ENCODE measurements at places on chromosomes 11 and 22.

GRCh38 chr11:76740772-76741171 is 42.4 kb upstream of the TSKU start:
- DNase-seq: no peak

DNA sequence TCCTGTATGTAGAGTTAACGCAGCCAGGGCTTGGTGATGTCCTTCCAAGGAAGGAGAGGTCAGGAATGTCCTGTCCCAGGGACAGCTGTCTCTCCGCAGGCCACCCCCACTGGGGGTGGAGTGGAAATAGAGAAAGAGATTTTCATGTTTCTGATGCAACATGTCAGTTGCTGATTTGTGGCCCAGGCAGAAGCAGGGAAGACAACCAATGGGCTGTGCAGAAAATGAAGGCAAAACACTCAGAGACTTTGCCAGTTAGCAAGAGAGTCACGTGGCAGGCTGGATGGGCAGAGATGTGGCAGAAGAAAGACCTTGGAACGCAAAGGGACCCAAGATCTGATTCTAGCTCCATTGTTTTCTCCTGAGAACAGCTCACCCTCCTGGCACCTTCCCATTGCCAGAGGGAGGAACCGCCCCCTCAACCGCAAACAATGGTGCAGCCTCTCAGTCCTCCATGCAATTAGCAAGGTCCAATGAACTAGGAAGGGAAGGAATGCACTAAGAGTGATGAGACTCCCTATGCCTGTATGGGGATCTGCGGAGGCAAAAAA is 71.0 kb downstream of the SYN3 start:
- no peak for DNase-seq

GRCh38 chr11:62103986-62104385 is 19.8 kb upstream of the INCENP start:
- no peak for DNase-seq

DNA sequence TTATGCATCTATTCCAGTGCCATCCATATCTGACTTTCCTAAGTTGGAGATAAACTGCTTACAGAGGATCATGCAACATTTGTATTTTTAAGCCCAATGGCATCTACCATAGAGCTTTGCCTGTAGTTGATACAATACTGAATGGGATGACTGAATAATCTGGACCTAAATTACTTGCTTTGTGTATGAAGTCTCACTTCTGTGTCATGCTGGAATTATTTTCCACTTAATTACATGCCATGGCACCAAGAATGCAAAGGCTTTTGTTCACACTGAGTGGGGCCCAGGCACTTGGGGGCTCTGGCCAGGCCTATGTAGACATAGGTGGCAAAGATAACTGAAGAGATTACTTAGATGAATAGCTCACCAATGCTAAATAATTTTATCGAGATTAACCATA is 51.6 kb downstream of the OPCML start:
- no peak for DNase-seq

DNA sequence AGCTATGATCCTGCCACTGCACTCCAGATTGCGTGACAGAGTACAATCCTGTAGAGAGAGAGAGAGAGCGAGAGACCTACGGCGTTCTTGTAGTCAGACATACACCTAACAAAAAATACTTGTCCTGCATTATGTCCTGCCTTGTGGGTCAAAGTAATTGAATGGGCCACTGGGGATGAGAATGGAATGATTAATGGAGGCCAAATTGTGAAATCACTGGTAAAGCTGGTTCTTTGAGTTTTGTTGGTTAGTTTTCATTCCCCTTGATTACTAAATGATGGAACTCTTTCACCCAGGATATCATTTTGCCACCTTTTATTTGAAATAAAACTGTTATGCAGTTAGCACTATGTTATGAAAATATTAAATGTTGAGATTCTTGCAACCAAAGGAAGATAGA is 18.7 kb downstream of the GAS2 start:
- no peak for DNase-seq

DNA sequence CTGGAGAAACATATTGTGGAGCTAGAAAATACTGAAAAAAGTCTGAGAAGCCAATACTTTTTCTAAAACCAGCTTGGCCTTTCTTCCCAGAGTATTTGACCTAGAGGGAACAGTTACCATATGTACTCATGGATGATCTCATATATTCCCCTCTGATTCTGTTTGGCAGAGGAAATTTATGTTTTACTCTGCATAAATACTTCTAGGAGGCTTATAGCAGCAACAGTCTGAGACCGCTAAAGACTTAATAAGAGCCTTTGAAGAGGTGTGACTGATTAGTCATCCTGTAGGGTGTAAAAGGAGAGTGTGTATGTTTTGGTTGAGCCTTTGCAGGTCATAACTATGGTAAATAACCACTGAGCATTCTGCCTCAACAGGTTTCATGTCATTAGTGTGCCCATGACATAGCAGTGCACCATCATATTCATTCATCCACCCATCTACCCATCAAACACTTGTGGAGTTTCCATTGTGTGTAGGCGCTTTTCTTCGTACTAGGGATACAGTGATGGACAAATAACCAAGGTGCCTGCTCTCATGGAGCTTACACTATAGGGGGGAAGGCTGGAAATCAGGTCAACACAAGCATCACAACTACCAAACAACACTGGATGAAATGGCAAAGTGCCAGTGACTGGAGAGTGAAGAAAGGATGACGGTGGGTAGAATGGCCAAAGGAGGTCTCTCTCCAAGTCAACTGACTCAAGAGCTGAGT is 44.5 kb downstream of the TRAF6 start:
- no peak for DNase-seq

DNA sequence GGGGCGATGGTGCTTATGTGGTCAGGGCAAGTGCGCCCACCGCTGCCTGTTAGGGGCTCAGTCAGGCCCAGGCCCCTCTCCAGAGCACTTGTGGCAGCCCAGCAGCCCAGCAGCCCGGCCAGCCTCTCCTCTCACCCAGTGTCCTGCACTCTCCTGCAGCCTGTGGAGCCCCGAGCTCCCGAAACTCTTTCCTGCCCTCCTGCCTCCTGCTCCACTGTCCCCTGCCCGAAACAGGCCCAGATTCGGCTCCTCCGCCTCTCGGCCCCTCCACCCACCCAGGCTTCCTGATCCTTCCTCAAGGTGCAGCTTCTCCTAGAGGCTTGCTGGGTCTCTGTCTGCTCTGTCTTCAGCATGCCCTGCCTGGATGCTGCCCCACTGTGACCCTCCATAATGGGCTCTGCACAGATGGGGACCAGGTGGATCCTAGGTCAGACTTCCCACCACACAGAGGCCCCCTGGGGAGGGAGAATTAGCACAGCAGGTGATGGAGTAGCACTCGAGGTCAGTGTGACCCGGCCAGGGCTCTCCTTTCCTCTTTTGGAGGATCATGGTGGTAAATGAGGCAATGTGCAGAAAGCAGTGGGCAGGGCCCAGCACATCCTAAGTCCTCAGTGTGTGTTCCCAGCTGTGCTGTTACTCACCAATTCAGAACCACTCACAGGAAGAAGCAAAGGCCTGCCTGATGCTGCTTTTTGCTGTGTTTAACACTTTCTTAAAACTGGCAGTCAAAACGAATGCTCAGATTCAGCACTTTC is 18.6 kb upstream of the NAP1L4 start:
- no peak for DNase-seq

GRCh38 chr11:61092280-61092766 is 10.0 kb upstream of the CD5 start:
- DNase-seq: no peak

DNA sequence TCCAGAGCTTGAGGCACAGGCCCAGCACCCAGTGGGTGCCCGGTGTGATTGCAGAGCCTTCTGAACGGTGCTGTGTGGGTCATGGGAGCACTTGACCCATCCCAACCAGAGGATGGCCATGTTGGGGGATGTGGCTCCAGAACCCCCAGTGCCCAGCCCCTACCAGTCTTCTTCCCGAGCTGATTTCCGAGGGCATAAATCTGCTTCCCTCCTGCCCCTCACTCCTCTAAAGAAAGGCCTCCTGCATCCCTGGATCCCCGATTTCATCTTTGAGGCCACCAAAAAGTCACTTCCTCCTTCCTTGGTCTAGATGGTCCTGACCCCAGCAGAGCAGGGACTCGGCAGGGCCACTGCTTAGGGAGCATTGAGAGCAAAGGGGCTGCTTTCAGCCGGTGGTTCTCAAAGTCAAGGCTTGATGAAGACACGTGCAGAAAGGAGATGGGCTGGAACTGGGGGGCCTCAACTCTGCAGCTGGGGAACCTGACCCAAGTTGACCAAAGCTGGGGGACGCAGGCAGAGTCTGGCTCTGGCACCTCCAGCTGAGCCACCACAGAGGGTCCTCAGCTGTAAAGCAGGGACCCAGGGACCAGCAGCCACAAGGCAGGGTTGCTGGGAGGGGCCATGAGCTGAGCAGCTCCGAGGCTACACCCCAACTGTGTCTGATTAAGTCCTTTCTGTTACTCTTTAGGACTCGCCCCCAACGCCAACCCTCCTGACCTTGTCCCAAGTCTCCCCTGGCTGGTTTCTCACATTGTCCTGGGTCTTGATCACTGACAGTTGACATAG is 56.6 kb downstream of the LINC01488 start:
- DNase-seq: no peak

DNA sequence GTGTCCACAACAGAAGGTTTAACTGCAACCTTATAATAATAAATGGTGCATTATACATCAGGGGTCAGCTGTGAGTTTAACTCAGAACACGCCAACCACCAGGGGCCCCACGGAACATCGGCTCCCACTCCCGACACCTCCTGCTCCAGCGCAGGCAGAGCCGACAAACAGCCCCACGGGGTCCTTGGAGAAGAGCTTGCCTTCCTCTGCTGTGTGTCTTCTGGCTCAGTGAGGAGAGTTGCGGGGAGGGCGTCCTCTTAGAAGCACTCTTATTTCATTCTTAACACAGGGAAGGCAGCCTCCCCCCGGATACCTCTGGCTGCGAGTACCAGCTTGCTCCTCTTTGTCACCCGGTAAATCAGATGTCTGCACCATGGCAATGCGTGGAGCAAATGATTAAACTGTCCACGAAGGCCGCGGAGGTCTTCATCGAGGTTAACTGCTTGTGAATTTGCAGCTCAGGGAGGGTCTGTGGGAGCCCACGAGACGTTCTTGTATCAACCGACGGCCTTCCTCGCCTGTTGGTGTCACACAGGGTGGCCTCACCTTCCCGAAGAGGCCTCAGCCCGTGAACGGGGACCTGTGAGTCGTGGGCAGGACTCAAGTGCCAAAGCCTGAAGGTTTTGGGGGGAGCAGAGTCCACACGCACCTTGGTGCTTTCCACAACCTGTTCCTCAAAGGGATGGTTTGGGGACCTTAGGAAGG is 464.0 kb downstream of the BRD1 start:
- no peak for DNase-seq

DNA sequence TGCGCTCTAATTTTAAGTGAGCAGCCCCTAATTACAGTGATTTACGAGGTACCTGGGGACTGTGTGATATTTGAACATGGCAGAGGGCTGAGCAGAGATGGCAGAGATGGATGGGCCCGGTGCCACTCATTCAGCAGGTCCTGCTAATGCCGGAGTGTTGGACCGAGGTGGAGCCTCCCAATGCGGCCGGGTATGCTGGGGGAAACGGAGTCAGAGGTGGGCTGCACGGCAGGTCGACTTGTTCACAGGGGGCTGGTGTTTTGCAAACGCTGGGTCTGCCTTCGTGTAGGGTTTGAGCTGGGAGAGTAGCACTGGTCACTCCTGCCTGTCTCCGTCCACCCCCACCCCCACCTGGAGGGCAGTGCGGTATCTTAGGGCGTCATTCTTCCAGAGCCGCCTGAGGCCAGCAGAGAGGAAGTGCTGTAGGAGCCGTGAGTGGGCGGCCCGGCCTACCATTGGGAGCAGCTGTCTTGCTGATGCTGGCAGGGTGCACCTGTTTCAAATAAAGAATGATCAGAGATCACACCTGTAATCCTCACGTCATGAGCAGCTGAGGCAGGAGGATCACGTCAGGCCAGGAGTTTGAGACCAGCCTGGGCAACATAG is 122.6 kb downstream of the IGLL1 start:
- no peak for DNase-seq

- no peak for DNase-seq
Measured at GRCh38 chr11:124174001-124174583, 9.1 kb upstream of the OR10D3 start.

- DNase-seq: no peak
Measured at GRCh38 chr11:47950396-47950795, 30.0 kb upstream of the PTPRJ start.

DNA sequence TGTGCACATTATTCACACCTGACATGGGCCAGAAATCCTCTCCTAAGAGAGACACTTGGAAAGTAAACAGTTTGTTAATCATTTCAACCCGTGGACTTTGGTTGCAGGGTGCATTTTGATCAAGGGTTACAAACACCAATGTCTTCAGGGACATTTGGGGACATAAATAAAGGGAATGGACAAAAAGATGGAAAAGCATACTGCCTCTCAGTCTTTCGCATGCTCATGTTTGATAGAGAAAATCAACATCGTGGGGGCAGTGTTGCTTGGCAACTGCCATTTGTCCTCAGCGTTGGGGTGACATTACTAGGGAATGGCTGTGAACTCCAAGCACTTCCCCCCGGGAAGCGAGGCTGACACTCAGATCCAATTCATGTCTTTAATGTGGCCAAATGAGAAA is 114.7 kb upstream of the OR4B1 start:
- DNase-seq: no peak

DNA sequence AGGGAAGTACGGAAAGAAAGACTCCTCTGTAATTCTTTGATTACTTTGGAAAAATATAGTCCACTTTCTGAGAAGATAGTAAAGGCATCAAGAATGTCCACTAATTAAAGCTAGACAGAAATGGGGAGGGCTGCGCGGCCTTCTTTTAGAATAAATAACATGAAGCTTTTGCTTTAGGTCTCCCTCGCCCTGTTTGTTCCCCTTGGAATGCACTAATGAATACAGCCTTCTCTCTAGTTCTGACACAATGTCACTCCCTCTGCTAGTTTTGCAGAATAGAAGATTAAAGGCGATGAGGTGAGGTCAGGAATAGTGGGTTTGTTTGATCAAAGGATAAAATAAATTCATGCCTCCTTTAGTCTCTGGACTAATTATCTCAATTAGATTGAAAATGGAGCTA is 543.9 kb downstream of the OPCML start:
- no peak for DNase-seq

DNA sequence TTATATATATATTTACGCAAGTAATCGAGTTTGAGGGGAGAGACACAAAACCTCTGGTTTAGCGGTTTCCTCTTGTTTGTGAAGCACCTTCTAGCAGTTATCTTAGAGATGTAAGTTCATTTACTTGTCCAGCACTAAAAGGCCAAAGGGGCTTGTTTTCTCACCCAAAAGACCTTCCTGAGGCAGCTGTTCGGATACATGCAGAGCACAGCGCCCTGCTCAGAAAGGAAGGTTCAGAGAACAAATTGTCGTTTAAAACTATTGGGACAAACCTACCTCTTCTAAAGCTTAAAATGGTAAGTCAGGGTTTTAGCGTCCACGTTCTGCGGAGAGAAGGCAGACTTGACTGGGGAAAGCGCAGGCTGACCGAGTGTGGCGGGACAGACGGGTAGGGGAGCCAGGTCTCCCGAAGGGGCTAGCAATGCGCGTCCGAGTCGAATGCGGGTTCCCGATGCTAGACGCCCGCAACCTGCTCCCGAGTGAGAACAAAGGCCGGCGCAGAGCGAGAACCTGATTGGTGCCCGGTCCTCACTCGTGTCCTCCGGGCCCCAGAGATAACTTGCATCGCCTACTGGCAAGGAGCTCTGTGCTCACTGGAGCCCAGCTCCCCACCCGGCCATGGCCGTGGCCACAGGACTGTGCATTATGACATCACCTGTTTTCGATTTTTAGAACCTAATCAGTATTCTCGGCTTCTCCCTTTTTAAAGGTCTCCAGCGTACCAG is 1.0 kb upstream of the SESN3 start:
- DNase-seq: peak; percentile 34

GRCh38 chr22:47089796-47090460 is 327.5 kb downstream of the TBC1D22A start:
- DNase-seq: no peak

- peak; percentile 84 for DNase-seq
Measured at GRCh38 chr22:36301384-36301828, 48.5 kb downstream of the APOL1 start.

- DNase-seq: no peak
Measured at GRCh38 chr11:82577246-82577645, 156.4 kb downstream of the FAM181B start.

Data from mesothelial cell of epicardium (in vitro differentiated cells).